Activated T-helper 2 cell treated with anti-CD3 and anti-CD28 coated beads, Interferon-gamma antibody, Interleukin-2, Interleukin-4, amounts not matched to agents 10 μg/mL and 5 μg/mL and 100 μg/mL, durations not matched to agents 14 hours and 24 hours and 36 hours (primary cell): ENCODE measurements at places on chromosomes 6 and 20.

- peaks cover 27% of the 10 kb centered on the region for H3K36me3 ChIP-seq
- H3K27me3 ChIP-seq, result no peaks in the 10 kb centered on the region
- peak overlapping the region; percentile 98 for H3K4me3 ChIP-seq
- H3K4me1 ChIP-seq, result peaks cover 16% of the 10 kb centered on the region
Observed at GRCh38 chr6:31805939-31806469, 762 bp downstream of the LSM2 start.

GRCh38 chr6:13500264-13500663 is 12.9 kb upstream of the GFOD1 start:
- H3K27me3 ChIP-seq, result peaks cover 2% of the 10 kb centered on the region
- H3K4me1 ChIP-seq, result peaks cover 3% of the 10 kb centered on the region
- no peaks in the 10 kb centered on the region for H3K36me3 ChIP-seq
- no peak overlapping the region for H3K4me3 ChIP-seq
- H3K27ac ChIP-seq, result no peak overlapping the region

- no peak overlapping the region for H3K4me3 ChIP-seq
- H3K27ac ChIP-seq, result no peak overlapping the region
- H3K4me1 ChIP-seq, result no peaks in the 10 kb centered on the region
- no peak for DNase-seq
Observed at GRCh38 chr6:41657131-41658094, 19.1 kb downstream of the MDFI start.

- no peak overlapping the region for H3K4me3 ChIP-seq
- peaks cover 65% of the 10 kb centered on the region for H3K4me1 ChIP-seq
- H3K27ac ChIP-seq, result peak overlapping the region; percentile 67
- peaks cover 92% of the 10 kb centered on the region for H3K36me3 ChIP-seq
- H3K27me3 ChIP-seq, result no peaks in the 10 kb centered on the region
Observed at GRCh38 chr6:109472132-109472995, 10.7 kb downstream of the ZBTB24 start.

GRCh38 chr20:9993137-9993536 is 41.6 kb upstream of the ANKEF1 start:
- no peaks in the 10 kb centered on the region for H3K36me3 ChIP-seq
- no peaks in the 10 kb centered on the region for H3K4me1 ChIP-seq
- H3K27ac ChIP-seq, result no peak overlapping the region

GRCh38 chr6:36682328-36683144 is 4.0 kb downstream of the CDKN1A start:
- H3K27ac ChIP-seq, result peak overlapping the region; percentile 73
- peak; percentile 53 for DNase-seq
- peaks cover 56% of the 10 kb centered on the region for H3K36me3 ChIP-seq
- H3K4me3 ChIP-seq, result peak overlapping the region; percentile 61
